GM13977 (cell line): ENCODE measurements at places on chromosomes 3 and 15.

DNA sequence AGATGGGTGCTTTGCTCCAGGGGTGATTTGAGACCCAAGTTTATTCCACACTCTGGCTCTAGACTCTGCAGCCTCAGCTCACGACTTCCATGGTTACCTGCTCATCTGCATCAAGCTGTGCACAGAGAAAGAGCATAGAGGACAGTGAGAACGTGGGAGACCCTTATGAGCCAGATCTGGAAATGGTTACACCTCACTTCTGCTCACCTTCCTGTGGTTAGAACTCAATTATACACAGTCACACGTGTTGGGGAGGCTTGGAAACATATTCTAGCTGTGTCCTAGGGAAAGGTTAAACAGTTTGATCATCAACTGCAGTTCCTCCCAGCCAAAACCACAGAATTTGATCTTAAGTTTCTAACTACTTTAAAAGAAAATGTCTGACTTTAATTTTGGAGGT lies 1.8 kb downstream of the FETUB start:
- DNase-seq = no peak

DNA sequence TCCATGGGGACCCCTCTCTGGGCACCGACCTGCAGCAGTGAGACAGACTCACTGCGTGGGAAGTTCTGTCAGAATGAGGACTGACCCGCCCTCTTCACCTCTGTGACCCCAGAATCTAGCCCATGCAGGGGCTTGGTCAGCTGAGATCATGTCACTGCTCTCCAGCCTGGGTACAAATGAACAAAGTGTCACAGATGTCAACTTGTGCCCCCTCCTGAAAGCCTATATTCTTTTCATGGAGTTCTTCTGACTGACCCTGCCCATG lies 210.8 kb downstream of the XXYLT1 start:
- DNase-seq = no peak

DNA sequence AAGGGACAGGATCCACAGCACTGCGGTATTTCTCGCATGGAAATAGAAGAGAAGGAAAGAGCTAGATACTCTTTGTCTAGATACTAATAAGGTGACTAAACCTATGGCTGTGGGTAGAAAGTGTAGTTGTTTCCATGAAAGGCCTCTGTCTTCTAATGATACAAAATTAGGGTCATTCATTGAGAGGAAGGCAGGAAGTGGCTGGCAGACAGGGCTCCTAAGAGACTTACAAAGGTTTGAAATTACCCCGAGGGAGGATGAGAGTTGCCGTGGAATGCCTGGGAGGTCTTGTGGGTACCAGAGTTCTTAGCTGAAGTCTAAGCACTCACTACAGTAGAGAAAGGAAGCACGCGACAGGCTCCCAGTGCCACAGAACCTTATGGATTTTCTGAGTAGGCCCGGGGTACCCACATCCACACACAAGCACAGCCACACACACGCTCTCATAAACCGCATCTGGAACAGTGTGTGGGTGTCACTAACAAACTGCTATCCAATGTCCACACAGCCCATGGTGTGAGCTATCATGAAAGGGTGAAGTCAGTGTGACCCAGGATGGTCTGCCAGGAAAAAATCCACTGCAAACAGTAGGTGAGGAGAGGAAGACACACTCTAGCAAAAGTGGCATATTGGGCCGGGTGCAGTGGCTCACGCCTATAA lies 221.4 kb downstream of the FAM43A start:
- DNase-seq = no peak

- no peak for DNase-seq
Measured at GRCh38 chr3:127449486-127450212, 140.9 kb downstream of the TPRA1 start.

GRCh38 chr3:134328846-134329245 lies 45.4 kb downstream of the AMOTL2 start:
- DNase-seq = no peak

- DNase-seq = no peak
Measured at GRCh38 chr3:128222796-128223385, 69.6 kb downstream of the EEFSEC start.

DNA sequence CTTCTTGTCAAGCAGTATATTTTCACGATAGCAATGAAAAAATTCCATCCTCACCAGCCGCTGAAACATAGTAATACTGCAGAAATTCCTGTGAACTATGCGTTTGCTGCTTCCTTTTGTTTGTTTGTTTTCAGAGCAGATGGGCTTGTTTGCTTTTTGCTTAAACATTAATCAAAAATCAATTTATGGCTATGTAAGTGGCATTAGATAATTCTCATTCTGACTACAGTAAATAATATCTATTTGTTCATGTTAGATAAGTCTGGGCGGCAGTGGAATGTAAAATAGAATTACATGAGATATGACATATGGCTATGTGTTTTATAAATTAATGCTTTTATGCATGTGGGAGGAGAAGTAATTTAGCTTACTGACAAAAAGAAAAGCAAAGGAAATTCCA lies 163.7 kb downstream of the PGPEP1L start:
- DNase-seq = no peak

- DNase-seq = no peak
Measured at GRCh38 chr3:16917256-16917935, 32.6 kb downstream of the PLCL2 start.

- DNase-seq = no peak
Measured at GRCh38 chr3:192156382-192156781, 571.0 kb downstream of the FGF12 start.

DNA sequence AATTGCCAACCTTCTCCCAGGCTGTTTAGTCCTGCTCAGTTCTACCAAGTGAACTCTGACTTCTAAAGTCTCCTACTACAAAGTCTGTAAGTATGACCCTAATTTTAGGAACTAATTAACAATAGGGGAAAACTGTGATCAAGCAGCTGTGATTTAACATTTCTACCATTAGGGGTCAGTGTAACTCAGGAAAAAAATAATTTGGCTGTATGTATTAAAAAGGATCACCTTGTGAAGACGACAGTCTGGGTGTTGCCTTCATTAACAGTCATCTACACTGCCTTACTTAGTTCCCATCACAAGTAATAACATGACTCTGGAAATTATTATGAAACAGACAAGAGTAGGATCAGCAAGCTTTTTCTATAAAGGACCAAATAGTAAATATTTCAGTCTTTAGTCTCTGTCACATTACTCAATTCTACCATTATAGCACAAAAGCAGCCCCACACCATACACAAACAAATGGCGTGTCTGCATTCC lies 4.2 kb upstream of the NPHP3 start:
- DNase-seq = peak; percentile 28

- no peak for DNase-seq
Measured at GRCh38 chr3:58359621-58360020, 26.9 kb downstream of the PXK start.

GRCh38 chr3:94904156-94904674 lies 841.4 kb downstream of the NSUN3 start:
- DNase-seq = no peak
